ENCODE measurements at places on chromosomes 1 and 21.

- DNase-seq, result no peak
These were observed 76.2 kb upstream of the CD34 start for GRCh38 chr1:207987164-207987563.

DNA sequence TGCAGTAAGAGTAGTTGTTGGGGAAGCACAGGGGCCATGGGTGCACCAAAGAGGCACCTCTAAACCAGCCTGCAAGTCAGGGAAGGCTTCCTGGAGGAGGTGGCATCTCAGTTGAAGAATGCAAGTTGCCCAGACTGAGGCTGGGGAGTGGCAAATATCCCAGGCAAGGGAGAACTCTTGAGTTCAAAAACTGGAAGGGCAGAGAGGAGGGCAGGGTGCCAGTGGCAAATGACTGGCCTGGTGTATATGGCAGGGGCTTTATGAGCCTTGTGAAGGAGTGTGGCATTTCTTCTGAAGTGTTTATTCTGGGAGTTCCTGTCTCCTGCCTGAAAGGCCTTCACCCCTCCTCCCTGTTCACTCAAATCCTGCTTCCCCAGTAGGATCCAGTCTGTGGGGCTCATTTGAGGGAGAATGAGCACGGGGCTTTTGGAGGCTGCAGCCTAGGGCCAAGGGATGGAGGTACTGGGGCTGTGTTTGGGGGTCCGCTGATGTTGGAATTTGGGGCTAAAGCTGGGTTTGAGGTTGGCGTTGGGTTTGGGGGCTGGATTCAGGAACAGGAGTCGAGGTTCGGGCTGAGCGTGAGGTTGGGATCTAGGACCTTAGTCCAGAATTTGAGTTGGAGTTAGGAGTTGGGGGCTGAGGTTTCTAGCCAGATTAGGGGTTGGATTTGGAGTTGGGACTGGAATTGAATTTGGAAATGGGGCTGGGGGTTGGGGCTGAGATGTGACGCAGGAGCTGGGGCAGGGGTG is at the start of gene TMEM125:
Gene TMEM125 (plus strand): TSS at position 357 of the 749 bp plus-strand sequence. CDS start 2,740 bp downstream, outside the sequence.
- no peak for DNase-seq

DNA sequence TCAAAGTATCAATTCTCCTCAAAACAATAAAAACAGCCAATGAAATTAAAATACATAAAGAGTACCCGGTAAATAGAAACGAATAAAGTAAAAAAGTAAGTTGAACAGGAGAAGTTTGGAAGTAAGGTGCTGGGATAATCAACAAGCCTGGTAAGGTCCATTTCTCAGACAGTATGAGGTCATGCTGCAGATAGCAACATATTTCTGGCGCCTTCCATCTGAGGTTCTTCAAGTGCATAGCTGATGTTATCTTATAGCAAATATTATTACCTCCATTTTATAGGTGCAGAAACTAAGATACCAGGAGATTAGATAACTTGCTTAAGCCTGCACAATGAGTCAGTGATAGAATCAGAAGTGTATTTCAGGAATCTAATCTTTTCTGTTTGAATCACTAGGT is 23.7 kb upstream of the CEP350 start:
- no peak for DNase-seq

GRCh38 chr1:9721606-9722377 is 70.3 kb downstream of the PIK3CD start:
- DNase-seq, result no peak

GRCh38 chr1:206021008-206021625 is 2.6 kb downstream of the CTSE start:
- DNase-seq, result no peak

DNA sequence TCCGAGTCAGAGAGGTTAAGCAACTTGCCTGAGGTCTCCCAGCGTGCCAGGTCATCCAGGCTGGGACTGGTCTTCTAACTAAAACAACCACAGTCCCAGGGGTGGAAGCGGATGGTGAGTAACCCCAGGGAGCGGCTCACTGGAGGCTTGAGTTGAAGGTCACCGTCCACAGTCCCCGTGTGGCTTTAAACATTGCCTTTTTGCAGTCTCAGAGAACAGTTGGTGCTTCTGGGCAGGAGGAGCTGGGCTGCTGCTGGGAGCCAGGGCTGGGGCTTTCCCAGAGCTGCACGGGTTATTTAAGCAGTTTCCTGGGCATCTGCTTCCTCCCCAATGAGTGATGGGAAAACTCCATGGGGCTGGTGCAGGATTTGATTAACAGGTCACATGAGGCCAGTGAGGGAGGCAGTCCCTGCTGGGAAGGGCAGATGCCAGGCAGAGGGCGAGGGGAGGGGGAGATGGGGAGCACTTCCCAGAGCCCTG is 12.3 kb downstream of the ARHGEF10L start:
- no peak for DNase-seq

GRCh38 chr21:31945141-31945540 is 72.3 kb downstream of the HUNK start:
- no peak for DNase-seq

- no peak for DNase-seq
These were observed 137.9 kb downstream of the SLC45A1 start for GRCh38 chr1:8455700-8456307.

- DNase-seq, result no peak
These were observed 149.9 kb downstream of the CLIC6 start for GRCh38 chr21:34818662-34819158.

- no peak for DNase-seq
These were observed 50.8 kb downstream of the RHBG start for GRCh38 chr1:156419854-156420204.

- DNase-seq, result no peak
These were observed 104.6 kb upstream of the F3 start for GRCh38 chr1:94646141-94646643.

DNA sequence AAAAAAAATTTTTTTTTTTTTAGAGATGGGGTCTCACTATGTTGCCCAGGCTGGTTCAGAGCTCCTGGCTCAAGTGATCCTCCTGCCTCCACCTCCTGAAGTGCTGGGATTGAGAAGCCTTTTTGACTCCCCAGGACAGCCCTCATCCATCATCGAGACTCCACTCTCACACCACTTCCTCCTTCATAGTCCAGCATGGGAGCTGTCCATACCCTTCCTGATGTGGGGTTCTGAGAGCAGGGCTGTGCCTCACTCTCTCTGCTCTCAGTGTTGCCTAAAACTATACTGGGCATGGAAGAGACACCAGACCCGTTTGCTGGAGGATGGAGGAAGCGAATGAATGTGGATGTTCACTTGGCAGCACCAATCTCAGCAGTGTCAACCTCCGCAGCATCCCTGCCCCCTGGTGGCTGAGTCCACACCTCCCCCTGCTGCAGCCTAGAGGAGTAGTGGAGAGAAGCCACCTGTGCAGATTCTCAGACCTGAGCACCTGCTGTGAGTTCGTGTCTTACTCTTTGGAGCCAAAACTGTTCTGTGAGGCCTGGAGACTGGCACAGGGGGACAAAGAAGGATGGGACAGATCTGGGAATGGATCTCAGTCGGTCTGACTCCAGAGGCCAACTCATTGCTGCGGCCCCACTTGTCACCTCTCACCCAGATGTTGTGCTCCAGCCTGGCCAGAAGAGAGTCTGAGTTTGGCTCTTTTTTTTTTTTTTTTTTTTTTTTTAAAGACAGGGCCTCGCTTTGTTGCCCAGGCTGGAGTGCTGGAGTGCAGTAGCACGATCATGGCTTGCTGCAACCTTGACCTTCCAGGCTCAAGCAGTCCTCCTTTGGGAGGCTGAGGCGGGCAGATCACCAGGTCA is 17.7 kb downstream of the TINAGL1 start:
- DNase-seq, result peak; percentile 48

DNA sequence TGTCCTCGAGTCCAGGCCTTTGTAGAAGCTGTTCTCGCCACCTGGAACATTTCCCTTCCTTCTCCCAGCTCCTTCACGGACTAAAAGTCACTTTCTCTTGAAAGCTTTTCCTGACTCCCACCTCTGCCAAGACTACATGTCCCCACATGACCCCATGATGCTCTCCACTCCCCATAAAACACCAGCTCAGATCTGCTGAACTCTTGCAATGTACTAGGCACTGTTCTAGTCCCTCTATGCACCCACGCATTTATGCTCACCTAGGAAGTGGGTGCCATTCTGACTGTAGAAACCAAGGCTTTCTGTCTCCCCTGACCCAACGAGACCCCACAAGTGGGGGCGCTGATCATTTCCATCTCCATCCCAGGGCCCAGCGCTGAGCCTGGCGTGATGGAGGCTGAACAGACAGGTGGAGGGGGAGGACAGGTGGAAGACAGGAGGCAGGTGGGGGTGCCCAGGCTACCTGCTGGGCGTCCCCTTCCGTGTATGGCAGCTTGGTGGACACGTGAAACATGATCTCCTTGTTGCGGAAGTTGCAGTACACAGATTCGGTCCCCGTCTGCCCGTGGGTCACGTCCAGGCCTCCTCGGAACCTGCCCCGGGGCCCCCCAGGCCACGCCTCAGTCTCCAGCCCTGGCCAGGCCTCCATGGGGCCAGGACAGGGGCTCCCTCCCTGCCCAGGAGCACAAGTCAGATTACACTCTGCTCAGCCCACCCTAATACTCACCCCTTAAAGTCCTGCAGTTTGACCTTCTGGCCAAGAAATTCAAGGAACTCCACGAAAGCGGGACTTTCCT is 58.0 kb downstream of the RAP1GAP start:
- DNase-seq, result no peak

All from gastrocnemius medialis (tissue), 4 donors.